Activated CD8-positive, alpha-beta memory T cell treated with anti-CD3 and anti-CD28 coated beads, Interleukin-2, amount 10 ng/mL, durations not matched to agents 7 days and 5 days (primary cell): ENCODE measurements at places on chromosomes 5 and 9. TPM values are rescaled to one million over a fixed set of nuclear protein-coding genes. Genes with fewer than 3 reads are reported as not detected.

DNA sequence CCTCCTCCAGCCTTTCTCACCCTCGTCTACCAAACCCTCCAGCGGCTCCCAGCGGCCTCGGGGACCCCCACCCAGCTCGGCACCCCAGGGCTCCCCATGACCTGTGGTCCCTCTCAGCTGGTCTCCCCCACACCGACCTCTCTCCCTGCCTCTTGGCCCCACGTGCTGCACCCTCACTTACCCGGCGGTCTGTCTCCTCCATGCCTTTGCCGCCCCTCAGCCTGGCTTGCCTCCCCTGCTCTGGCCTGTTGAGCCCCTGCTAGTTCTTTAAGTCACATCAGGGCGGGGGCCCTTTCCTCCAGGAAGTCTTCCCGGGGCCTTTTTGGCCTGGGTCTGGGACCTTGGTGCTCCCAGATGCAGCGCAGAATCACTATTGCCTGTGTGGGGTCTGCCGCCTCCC lies 81.5 kb downstream of the LMX1B start:
- DNase-seq, result no peak
- no peak overlapping the region for H3K4me3 ChIP-seq
- H3K27ac ChIP-seq, result no peak overlapping the region
- H3K4me1 ChIP-seq, result no peaks in the 10 kb centered on the region

- H3K27me3 ChIP-seq, result no peaks in the 10 kb centered on the region
- H3K4me3 ChIP-seq, result no peak overlapping the region
- DNase-seq, result no peak
- H3K4me1 ChIP-seq, result no peaks in the 10 kb centered on the region
Observed at GRCh38 chr5:124193371-124193789, 553.1 kb downstream of the ZNF608 start.

DNA sequence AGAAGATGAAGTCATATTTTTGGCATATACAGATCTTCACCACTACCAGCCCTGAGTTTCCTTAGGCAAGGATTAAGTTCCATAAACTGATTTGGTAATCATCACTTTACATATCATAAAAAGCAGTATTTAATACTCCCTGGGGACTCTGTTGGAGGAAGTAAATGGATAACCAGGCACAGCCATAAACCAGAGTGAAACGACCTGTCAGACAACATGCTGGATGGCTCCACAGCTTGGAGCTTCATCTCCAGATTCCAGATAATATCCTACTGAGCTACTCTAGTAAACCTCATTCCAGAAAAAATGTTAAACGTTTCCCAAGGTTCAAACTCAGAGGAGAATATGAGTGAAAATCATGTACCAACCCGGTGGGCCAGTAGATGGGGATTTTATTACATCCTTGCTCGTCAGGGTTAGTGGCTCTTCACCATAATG lies 109.2 kb downstream of the BASP1 start:
- no peaks in the 10 kb centered on the region for H3K4me1 ChIP-seq
- H3K27ac ChIP-seq, result no peak overlapping the region
- no peak overlapping the region for H3K4me3 ChIP-seq

DNA sequence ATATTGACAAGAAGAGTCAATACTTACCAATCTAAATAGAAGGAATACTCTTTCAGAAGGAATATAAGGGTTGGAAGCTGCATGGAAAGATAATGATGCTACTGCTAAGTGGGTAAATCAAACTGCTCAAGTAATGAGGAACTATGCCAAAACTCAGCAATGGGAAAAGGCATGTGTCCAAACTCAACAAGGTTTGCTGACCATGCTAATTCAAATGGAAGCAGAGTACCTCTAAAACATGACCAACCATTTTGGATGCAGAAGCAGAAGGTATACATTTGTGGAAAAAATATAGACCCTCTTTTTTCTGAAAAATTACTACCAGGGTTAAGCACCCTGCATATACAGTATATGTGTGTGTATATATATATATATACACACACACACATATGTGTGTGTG lies 21.1 kb downstream of the TMEM232 start:
- H3K4me3 ChIP-seq, result no peak overlapping the region
- H3K27me3 ChIP-seq, result peaks cover 10% of the 10 kb centered on the region
- no peaks in the 10 kb centered on the region for H3K36me3 ChIP-seq
- DNase-seq, result no peak

- no peak overlapping the region for H3K4me3 ChIP-seq
- DNase-seq, result no peak
- no peaks in the 10 kb centered on the region for H3K36me3 ChIP-seq
- H3K27me3 ChIP-seq, result no peaks in the 10 kb centered on the region
- no peaks in the 10 kb centered on the region for H3K4me1 ChIP-seq
- no peak overlapping the region for H3K27ac ChIP-seq
Observed at GRCh38 chr9:17160327-17160726, 25.5 kb downstream of the CNTLN start.

DNA sequence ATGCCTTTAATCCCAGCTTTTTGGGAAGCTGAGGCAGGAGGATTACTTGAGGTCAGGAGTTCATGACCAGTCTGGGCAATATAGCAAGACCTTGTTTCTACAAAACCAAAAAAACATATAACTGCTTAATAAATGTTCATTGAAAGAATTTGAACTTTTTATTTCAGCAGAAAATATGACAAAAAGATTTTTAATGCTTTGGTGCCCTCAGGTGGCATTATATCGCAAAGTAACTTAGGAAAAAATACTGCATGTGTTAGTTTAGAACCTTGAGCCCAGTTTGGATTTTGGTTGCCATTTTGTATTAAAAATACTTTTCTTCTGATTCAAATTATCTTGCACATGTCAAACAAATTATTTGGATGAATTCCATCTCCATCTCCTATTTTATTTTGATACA lies 103.2 kb downstream of the GPBP1 start:
- peaks cover 21% of the 10 kb centered on the region for H3K27me3 ChIP-seq
- H3K4me1 ChIP-seq, result no peaks in the 10 kb centered on the region
- H3K36me3 ChIP-seq, result no peaks in the 10 kb centered on the region
- no peak overlapping the region for H3K4me3 ChIP-seq

PRUNE2 gene
- 0.40 TPM for total RNA-seq

DDX4 gene
- 0.12 TPM for total RNA-seq

ZNF169 gene
- 8.9 TPM for total RNA-seq
